ENCODE measurements at places on chromosomes 5 and 9. TPM values are rescaled to one million over a fixed set of nuclear protein-coding genes. Genes with fewer than 3 reads are reported as not detected.

Gene TOR4A
- total RNA-seq = 28.2 TPM

Gene ANKRD33B
- total RNA-seq = 11.0 TPM

Gene TRIM36
- total RNA-seq = 1.7 TPM

Gene CCL27
- not detected for total RNA-seq

Gene KCNMB1
- total RNA-seq = not detected
